Islet precursor cell (in vitro differentiated cells): ENCODE measurements at places on chromosomes 16 and 17.

- DNase-seq = peak; percentile 45
These were observed 158.5 kb downstream of the RPTOR start for GRCh38 chr17:80703142-80703478.

DNA sequence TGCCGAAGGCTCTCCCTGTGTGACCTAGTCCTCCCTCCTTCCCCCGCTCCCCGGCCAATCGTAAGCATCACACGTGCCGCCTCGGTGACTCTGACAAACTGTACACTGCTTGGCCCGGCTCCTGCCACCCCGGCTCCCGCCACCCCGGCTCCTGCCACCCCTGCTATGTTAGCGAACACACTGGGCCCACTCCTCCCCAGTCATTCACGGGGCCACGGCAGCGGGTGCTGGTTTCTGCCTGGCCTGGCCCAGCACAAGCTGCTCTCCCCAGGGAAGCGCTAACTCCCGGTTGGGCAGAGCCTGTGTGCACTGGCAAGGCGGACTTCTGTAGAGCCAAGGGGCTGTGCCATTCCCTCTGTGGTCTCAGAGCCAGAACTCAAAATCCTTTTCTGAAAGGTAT is 22.0 kb downstream of the NDUFAF8 start:
- DNase-seq = no peak

DNA sequence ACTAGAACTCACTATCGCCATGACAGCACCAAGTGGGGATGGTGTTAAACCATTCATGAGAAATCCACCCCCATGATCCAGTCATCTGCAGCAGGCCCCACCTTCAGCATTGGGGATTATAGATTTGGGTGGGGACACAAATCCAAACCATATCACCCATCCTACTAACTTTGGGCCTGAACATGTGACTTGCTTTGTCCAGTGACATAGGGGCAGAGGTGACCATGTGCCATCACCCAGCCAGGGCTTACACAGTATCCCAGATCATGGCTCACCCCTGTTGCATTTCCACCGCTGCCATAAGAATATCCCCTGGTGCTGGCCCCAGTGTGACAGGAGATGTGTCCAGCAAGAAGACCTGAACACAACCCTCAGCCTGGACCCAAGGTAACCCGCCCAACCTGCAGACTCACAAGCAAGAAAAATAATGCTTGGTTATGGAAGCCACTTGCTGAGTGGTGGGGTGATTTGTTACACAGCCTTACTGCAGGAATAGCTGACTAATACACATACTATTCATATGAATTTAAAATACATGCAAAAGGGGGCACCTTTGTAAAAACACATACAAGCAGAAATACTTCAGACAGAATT is 130.9 kb downstream of the GSG1L start:
- DNase-seq = no peak

DNA sequence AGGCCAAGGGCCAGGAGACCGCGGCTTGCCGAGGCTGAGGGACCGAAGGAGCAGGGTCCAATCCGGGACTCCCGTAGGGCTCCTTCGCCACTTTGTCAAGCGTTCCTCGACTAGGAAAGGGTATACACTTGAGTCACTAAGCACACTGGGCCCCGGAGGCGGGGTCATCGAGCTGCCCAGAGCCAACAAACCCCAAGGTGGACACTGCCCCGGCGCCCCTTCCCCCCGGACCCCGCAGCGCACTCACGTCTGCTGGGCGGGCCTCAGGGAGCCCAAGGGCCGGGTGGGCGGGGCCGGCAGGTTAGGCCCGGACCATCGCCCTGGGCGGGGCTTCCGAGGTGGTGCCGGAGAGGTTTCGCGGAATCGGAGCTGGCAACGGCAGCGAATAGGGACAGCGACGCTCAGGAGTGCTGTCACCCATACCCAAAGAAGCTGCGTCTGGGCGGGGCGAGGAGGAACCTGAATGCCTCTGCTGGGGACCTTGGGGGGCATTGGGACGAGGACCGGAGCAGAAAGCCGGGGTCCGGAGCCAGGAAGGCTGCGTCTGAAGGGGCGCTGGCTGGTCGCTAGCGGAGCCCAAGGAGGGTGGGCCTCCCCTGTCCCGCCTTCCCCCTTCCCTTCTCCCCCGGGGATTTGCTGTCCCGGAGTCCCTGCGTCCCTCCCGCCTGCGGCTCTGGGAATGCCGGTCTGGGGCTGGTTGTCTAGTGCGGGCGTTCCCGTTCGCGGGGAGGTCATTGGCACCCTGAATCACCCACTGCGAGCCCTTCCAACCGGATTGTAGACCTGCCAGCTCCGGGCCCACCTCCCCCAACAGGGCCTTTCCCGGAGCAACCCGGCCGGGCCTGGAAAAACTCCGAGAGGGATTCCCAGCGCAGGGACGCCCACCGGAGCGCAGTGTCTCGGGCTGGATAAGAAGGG is 118.2 kb upstream of the SMURF2 start:
- DNase-seq = peak; percentile 96

DNA sequence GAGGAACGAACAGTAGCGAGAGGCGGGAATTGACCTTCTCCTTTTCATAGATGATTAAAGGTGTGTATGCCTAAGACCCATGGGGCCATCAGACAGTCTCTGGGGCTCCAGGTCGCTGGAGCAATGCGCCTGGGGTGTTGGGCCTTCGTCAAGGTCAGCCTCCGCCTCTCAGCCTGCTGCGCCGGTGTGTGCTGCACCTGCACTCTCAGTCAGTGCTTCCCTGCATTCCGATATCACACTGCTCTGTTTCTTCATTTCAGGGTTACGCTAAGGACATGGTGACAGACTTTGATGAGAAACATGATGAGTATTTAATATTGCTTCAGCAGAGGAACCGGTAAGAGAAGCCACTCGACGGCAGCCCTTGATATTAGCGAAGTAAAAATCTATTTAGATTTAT is 68.2 kb downstream of the KATNIP start:
- DNase-seq = no peak

GRCh38 chr17:7460850-7461660 is 16.2 kb downstream of the CHRNB1 start:
- no peak for DNase-seq

GRCh38 chr17:45353043-45353442 is 36.2 kb upstream of the MAP3K14 start:
- DNase-seq = peak; percentile 29

DNA sequence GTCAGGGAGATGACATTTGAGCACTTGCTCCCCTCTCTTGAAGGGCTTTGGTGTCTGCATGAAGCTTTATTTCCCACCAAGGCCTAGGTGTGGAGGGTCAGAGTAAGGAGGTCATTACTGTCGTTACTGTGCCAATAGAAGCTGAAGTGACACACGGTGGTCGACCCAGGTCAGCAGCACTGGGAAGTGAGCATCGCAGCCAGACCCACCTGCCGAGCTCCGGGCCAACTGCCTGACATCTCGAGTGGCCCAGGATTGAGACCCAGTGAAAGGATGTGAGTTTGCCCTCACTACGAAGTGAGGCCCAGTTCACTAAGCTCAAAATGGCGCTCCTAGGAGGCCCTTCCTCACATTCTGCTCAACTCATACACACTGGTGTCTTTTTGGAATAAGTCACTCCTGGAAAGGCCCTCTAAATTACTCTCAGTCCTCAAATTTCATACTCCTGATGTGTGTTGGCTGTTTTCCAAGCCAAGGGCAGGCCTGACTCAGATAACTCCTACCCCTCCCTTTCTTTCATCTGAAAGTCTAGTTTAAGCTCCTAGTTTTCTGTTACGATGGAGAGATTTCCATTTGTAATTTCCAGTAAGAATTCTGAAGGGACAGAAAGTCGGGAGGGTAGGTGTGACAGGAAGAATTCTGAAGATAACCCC is 200.4 kb downstream of the LGALS9B start:
- no peak for DNase-seq

- no peak for DNase-seq
These were observed 6.2 kb upstream of the MRC2 start for GRCh38 chr17:62621223-62621622.

DNA sequence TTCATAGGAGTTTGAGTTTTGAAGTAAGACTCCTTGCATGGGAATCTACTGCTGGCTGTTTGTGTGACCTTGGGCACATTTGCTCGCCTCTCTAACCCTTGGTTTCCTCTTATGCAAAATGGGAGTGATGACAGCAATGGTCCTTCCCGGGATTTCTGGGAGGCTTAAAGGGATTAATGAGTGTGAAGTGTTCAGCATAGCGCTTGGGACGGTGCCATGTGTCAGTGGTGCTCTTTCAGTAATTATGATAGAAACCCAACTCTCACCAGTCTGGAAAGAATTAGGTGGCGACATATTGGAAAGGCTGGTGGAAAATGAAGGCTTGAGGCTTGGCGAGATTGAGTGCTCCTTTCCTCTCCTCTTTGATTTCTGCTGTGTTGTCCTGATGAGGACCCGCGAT is 429.2 kb upstream of the EEF2KMT start:
- DNase-seq = no peak

- DNase-seq = no peak
These were observed 7.1 kb downstream of the TMEM114 start for GRCh38 chr16:8583199-8583598.

- no peak for DNase-seq
These were observed 115.1 kb upstream of the SDK2 start for GRCh38 chr17:73759324-73759723.

DNA sequence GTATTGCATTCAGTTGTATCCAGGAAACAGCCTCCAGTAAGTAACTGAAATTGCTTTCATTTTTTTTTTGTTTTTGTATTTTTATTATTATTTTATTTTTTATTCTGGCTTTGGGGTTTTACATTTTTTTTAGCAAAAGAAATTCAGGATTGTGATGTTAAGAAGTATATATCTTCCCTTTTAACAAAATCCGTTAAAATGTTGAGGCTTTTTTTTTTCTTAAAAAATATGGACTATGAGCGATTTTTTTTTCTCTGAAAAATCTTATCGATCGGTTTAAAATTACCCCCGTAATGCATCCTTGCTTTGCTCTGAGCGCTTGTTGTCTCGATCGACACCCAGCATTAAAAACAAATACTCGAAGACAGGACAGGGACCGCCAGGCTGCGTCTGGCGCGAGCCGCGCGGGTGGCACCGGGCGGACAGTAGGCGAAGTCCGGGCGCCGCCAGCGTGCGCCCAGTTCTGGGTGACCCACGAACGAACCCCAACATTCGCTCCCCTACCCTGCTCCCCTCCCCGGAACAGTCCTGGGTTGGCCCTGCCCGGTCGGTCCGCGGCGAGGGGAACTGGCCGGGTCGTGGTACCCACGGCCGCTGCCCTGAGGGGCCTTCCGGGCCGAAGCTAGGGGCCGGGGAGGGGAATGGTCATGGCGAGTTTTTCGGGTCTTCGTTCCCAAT is 482 bp downstream of the BAHCC1 start:
- no peak for DNase-seq

DNA sequence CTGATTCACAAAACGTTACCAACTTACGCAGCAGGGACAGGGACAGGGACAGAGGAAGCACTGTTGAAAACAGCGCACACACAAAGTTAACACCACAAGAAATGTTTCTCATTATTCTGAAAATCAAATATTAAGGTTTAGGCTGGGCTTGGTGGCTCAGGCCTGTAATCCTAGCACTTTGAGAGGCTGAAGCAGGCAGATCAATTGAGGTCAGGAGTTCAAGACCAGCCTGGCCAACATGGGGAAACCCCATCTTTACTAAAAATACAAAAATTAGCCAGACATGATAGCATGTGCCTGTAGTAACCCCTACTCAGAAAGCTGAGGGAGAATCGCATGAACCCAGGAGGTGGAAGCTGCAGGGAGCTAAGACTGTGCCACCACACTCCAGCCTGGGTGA is 4.2 kb downstream of the CYTH1 start:
- no peak for DNase-seq

GRCh38 chr17:76973040-76973439 is 104.8 kb downstream of the MGAT5B start:
- DNase-seq = peak; percentile 50

GRCh38 chr17:43467981-43468581 is 15.7 kb upstream of the DHX8 start:
- peak; percentile 69 for DNase-seq

DNA sequence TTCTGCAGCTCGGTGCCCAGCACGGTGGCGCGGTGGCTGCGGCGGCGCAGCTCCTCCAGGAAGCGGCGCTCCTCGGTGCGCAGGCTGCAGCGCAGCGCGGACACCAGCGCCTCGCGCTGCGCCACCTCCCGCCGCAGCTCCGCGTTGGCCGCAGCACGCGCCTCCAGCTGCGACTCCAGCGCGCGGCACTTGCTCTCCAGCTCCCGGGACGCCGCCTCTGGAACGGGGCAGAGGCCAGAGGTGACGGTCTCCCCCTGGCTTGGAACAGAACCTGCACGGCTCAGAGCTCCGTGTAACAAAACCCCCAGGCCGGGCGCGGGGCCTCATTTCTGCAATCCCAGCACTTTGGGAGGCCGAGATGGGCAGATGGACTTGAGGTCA is 13.2 kb upstream of the CLUH start:
- peak; percentile 88 for DNase-seq

GRCh38 chr17:57628421-57628820 is 116.7 kb downstream of the CCDC182 start:
- DNase-seq = no peak

- DNase-seq = no peak
These were observed 30.0 kb downstream of the SLC13A5 start for GRCh38 chr17:6683081-6683684.

- DNase-seq = no peak
These were observed 388 bp downstream of the OXLD1 start for GRCh38 chr17:81666092-81666341.

GRCh38 chr17:78682363-78682762 is 99.7 kb downstream of the CYTH1 start:
- no peak for DNase-seq

DNA sequence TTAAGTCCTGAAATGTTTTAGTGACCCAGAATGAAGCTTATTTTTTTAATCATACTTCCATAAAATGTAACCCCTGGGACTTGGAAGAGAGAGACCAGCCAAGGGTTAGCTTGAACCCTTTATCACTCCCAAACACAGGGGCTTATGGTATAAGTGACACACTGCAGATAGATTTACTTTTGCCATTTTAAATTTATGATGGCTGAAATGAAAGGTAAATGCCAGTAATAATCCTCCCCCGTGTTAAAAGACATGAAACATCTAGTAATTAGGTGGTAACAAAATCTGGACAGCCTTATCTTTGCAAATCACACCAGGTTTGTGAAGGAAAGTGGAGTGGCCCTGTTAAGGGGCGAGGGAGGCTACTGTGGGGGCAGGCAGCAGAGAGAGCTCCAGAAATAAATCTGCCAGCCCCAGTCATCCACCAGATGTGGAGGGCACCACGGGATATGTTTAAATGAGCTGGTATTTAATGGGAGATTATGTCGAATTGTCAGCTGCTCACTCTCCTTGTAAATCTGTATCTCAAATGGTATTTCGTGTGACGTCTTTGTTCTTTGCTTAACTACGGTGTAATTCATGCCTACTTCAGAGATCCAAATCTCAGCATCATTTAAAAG is 326.5 kb downstream of the WWOX start:
- no peak for DNase-seq
